ENCODE measurements at places on chromosomes 16 and 17.

DNA sequence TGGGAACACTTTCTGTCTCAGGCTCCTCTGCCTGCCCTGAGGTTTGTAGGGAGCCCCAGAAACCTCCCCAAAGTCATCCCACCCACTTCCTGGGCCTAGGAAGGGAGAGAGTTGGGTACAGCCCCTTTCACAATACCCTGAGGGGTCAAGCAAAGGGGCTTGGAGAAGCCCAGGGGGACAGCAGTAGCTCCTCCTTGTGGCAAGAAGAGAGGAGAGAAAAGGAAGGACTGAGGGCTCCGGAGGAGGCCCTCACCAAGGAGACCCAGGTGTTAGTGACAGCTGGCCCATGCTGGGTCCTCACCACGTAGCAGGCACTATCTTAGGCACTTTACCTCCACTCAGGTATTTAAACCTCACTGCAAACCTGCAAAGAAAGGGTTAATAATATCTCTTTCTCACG is 112.8 kb downstream of the IRX5 start:
- no peak for DNase-seq

DNA sequence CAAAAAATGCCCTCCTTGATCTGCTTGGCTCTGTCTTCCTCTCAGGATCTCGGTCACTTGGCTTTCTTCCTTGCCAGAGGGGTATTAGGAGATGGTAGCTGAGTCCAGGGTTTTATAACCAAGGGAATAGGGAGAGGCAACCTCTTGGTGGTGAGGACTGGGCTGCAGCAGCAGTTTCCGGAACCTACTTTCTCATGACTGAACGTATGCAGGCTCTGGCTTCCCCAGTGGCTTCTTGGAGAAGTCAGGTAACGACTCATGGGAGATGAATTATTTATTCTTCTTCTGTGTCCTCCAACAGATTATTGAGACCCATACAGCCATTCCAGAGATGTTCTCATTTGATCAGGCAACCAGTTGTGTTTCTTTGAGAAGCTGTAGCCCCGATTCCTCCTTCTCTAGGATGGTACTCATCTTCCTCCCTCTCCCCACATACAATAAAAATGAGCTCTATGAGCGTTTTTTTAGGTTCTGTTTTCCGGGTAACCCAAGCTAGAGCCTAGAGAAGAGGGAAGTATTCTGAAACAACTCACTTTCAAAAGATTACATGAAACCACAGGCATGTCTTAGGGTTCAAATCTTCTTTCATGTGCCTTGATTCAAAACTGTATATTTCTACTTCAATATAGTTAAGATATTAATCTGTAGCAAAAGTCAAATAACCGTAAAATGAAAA is 22.3 kb upstream of the DHX40 start:
- DNase-seq = no peak

DNA sequence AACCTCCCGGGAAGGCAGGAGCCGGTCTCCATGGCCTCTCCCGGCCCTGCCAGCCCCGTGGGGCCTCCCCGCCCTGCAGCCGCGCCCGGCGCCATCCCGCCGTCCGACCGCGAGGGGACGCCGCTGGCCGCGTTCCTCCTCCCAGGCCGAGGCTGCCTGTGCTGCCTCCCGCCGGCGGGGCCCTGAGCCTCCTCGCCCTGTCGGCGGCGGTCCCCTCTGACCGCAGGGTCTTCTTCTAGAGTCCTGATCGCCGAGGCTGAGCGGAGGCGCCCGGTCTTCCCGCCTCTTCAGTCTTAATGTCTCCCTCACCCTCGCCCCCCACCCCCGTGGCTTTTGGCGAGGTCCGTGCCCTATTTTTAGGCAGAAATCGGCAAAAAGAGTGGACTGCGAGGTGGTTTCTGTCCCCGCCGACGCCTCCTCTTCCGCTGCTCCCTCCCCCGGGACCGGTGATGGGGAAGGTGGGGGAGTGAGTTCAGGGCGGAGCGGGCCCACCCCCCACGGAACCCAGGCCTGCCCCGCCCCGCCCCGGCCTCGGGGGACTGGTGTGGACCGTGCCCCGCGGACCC is 794 bp upstream of the CPNE7 start:
- DNase-seq = peak; percentile 79

GRCh38 chr16:67063008-67063407 is 34.1 kb downstream of the CBFB start:
- DNase-seq = peak; percentile 59

GRCh38 chr17:72422505-72423285 is 301.9 kb downstream of the SOX9 start:
- DNase-seq = no peak

DNA sequence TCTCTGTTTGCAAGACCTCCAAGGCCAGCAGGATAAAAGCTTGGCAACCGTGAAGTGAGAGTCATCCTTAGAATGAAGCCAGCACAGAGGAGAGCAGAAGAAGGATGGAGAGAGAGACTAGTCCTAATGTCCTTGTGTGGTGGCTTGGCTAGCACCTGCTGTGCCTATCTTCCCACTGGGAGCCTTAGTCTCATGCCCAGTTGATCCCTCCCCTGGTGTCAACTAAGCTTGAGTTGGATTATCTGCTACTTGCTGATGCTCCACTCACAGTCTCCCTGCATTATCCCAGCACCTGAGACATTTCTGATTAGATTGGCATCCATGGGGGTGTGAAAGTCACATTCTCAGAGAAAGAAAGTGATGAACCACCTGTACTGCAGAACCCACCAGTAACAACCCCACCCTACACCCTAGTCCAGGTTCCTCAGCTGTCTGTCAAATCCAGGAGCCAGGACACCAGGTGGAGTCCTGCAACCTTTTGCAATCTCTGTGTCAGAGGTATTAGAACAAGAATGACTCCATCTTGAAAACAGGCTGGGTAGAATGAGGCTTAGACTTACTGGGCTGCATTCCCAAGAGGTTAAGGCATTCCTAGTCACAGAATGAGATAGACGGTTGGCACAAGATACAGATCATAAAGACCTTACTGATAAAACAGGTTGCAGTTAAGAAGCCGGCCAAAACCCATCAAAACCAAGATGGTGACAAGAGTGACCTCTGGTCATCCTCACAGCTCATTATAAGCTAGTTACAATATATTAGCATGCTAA is 460.2 kb upstream of the C16orf82 start:
- no peak for DNase-seq

DNA sequence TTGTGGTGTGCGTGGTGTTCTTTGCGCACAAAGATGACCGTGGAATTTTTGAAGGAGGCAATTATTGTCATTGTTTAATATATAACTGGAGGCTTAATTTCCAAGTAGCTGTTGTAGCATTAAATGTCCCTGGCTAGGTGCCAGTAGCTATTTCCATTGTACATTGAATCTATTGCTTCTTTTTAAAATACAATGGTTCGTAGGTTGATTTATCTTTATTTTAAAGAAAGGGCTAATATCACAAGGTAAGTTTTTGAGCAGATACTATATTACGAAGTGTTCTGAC is 127.1 kb downstream of the RPTOR start:
- no peak for DNase-seq

DNA sequence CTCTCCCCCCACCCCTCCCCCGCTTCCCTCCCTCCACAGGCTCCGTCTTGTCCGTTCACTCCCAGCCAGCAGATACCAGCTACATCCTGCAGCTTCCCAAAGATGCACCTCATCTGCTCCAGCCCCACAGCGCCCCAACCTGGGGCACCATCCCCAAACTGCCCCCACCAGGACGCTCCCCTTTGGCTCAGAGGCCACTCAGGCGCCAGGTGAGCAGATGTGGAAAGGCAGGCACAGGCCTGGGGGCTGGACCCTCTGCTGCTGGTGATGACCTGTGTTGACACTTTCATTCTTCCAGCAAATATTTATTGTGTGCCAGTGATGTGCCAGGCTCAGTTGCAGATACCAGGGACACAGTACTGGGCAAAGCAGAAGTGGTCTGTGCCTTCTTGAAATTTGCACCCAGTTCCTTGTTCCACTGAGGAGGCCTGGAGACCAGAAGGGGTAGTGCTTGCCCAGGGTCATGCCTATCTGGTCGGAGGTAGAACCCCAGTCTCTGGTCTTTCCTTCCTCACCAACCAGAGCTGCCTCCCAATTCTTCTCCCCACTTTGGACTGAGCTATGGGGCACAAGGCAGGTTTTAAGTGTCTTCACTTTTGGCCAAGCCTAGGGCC is 10.3 kb upstream of the ABCC3 start:
- DNase-seq = no peak

GRCh38 chr16:9077091-9077809 is 14.2 kb upstream of the HAPSTR1 start:
- peak; percentile 51 for DNase-seq

GRCh38 chr16:81620796-81621195 is 158.3 kb upstream of the PLCG2 start:
- no peak for DNase-seq

GRCh38 chr17:21371511-21372081 is 4.6 kb upstream of the KCNJ12 start:
- DNase-seq = no peak
